ENCODE measurements at places on chromosomes 2 and 18.
A peak's percentile ranks its signal among the peaks of the same experiment; 100 is the strongest.

DNA sequence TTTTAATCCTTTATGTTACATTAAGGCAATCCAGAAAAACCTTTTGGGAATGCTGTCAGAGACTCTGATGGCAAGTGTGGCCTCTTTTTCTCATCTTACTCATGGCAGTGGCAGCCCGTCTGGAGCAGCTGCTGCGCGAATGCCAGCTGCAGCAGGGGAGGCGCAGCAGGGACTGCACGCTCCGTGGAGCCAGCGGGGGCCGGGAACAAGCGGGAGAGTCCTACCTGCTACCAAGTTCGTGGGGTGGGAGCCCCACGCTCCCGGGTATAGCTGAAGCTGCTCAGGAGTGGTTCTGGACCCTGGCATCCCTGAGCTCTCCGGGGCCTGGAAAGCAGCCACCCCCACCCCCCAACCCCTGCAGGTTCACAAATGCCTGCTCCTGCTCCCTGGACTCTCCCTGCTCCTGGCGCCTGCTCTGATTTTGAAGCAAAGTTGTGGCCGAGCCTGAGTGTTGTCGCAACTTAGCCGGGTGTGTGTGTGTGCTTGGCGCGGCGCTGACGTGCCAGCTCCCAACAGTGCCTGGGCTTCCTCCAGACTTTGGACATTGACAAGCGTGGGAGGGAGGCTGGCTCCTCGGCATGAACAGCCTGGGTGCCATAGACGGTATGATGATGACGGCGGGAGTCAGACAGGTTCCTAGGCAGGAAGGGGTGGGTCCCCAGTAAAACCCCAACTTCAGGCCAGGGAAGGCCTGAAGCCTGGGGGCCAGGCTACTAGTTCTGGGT, 21.7 kb downstream of the TMX3 start:
- no peak for DNase-seq

DNA sequence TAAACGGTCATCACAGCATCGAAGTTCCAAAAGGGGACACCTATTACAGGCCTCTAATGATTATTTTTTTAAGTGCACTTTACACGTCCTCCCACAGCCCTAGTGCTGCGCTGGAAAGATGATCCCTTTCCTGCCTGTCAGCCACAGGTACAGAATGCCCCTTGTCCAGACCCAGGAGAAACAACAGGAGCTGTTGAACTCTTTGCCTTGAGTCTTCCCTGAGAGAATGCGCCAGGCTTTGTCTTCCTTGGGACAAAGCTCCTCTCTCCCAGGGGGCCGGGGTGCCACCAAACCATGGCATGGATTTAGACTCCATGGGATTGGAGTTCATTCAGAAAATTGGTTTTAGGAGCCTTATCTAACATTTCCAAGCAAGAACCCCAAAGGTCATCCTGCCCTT, 319.0 kb upstream of the SOX11 start:
- no peak for DNase-seq

DNA sequence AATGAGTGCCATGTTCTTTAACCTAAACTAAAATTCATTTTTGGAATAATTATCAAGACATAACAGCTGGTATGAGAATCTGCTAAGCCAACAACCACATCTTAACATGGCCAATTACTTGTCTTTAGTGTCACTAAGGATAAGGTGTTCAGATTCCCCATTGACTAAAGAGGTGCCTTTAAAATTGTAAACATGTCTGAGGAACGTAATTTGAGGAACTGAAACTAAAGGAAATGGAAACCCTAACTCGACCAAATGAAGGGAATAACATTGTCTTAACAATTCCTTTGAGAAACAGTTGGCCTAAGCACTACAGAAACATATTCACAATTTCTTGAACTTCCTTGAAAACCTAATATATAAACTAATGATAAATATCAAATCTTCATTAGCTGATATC, 355.4 kb upstream of the GULP1 start:
- no peak for DNase-seq

DNA sequence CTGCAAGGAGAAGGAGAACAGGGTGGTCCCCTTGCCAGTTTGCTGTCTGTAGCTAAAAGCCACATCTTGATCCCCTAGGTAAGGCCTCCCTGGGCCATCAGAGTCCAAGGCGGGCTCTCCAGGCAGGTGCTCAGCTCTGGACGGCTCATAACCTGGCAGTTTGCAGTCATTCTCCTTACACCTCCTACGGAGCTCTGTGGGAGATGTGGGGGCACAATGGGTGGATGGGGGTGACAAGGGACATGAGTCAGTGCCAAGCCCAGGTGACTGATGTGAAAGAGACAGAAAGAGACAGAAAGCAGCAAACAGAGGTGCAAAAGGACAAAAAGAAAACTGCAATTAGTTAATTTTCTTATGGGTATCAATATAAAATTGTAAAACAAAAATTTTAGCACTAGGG, 120.6 kb upstream of the ZBTB14 start:
- DNase-seq: no peak

DNA sequence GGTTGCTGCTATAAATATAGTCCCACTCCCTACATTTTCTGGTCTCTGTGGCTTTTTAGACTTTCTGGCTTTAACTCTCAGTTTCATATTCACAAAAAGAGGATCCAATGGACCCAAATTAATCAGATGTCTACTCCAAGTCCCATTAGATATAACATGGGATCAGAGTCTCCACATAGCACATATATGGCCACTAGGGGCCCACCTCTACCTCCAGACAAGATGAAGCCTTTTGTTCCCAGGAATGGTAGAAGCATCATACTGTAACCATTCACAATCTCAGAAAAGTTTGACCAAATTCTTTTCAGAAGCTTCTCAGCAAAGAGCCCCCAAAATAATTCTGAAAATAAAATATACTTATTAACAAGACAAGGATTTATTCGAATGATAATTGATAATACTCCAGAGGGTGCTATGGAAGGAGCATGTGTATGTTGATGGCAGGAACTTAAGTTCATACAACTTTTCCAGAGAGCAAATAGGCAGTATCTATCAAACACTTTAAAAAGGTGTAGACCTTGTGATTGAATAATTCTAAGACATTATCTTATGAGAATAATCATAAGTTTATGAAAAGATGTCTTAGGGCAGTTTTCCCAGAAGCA, 382.3 kb upstream of the CRIM1 start:
- DNase-seq: no peak

DNA sequence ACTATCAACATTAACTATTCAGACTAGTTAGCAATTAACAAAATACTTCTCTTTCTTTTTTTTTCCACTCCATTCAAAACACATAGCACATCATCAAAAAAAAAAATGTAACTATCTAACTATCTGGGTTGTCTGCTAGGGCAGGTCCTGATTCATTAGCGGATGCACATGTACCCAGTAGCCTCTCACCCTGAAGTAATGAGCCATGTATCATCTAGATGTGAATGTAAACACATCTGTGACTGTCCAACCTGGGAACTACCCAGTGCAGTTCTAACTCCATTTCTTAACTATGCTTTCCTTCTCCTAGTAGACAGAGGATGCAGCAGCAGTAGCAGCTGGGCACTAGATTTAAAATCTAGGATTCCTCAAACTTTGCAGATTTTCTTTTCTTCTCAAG, 183.1 kb upstream of the PIK3C3 start:
- no peak for DNase-seq

DNA sequence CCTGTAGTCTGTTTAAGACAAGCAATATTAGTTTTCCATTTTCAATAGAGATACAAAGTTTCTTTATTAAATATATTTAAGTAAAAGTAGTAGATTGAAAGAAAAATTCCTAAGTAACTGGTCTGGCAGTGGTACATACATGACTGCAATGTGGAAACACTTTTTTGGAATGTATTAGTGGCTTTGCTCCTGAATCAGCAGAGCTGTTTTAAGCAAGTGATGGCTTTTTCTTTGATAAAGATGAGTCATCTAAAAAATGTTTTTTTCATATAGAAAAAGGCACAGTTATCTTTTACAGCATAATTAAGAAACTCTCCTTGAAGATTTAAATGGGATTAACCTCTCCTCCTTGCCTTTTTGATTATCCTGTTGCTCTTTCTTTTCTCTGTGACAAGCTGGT, 34.9 kb downstream of the KDM3A start:
- peak; percentile 15 for DNase-seq

- no peak for DNase-seq
Measured at GRCh38 chr18:48777744-48778116, 173.0 kb downstream of the SMAD7 start.

DNA sequence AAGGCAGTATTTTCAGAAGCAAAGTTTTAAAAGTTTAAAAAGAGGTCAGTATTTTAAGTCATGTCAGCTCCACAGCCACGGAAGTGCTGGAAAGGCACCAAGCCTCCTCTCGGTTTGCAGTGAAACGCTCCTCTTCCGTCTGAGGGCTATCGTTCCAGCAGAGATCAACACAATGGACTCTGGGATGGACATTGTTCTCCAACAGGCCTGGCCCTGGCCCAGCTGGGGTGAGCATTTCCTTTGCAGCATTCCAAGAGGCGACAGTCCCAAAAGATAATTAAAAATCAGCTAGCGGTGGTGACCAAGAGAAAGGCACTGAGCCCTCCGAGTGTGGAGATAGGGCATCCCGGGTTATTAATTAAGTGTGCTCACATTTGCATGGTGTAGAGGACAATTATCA, 95.9 kb upstream of the LCLAT1 start:
- DNase-seq: no peak

DNA sequence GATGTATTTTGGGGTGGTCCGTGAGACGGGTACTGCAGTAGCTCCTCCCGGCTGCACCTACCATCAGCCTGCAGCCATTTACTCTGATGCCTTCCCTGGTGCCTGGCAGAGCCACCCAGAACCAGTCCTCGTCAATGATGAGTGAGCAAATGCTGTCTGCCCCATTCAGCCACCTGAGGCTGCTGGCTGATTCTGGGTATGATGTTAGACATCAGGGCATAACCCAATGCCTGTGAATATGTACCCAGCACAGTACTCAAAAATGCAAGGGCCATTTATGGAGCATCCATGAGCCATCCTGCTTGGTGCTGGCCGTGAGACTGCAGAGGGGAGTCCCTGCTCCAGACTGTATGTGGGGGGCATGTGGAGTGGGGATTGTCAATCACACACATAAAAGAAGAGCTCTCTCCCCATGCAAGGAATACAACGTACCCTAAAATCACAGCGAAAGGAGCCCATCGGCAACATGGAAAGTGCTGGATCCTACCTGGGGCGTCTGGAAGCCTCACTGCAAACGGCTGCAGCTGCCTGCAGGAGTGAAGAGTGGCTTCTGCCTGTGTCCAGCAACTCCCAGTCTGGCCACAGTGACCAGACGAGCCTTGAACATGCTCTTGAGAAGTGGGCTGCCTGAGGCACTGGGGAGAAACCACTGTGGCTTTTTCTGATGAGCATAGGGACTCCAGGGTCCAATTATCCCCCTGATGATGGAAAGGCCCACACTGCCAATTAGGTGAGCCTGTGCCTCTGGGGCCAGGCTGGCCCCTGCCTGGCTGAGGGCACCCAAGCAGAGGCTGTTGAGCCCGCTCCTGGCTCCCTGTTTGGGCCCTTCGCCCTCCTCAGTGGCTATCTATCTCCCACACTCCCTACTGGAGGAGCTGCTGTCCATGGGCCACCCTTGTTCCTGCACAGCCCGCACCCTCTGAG, 2.4 kb upstream of the OR6B2 start:
- no peak for DNase-seq

DNA sequence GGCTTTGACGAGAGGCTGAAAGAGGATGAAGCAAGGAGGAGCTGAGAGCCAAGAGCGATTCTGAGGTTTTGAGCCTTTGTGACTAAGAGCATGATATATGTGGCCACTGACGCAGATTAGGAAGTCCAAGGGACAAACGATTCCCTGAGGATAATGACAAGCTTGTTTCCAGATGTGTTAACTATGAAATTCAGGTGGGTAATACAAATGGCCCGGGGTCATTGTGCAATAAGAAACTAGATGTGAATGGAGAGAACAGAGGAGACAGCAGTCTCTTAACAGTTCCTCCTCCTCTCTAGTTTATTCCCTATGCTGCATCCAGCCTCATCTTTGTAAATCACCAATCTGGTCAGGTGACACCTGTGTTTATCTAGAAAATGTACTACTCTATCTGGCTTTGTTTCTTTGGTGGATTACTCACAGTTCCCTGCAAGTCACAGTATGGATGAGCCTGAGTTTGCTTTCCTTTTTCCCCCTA, 84.2 kb downstream of the SOCS6 start:
- DNase-seq: peak; percentile 77

GRCh38 chr18:75016025-75016717, 192.8 kb downstream of the PTGR3 start:
- DNase-seq: no peak

All from fibroblast of skin of left biceps (primary cell).